Stimulated activated CD8-positive, alpha-beta memory T cell treated with anti-CD3 and anti-CD28 coated beads, Interleukin-7, amount 100 ng/mL, for 48 hours (primary cell): ENCODE measurements at places on chromosomes 13 and 19.

DNA sequence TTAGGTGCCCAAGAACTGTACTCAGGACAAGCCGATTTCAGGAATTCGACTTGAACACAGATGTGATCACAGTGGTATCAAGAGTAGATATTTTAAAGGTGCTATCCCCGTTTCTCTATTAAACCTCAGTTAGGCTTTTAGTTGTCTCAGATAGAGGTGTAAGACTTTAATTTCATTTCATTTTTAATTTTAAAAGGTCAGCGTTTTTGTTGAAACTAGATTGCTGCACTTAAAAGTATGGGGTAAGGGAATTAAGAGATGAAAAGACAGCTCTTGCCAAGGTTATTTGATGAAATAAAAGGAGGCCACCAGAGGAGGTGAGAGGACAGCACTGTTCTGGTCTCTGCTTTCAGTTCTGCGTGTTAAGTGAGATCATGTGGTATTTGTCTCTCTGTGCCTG is 48.6 kb downstream of the SPATA13 start:
- no peak for DNase-seq

DNA sequence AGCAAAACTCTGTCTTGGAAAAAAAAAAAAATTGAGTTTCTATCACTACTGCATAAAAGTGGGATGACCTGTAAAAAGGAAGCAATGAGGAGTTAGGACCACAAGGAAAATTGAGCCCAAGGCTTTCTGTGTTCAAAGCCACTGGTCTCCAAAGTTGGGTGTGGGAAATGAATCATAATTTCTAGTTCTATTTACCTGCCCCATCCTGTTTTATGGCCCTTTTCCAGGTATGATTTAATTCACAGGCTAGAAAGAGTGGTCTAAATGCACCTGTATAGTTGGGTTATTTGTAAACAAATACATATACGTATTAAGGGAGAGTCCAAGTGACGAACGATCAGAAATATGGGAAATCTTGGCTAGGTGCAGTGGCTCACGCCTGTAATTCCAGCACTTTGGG is 5.9 kb upstream of the DCAF15 start:
- DNase-seq: no peak

- peak; percentile 26 for DNase-seq
Observed at GRCh38 chr13:40389081-40389641, 277.3 kb downstream of the FOXO1 start.

DNA sequence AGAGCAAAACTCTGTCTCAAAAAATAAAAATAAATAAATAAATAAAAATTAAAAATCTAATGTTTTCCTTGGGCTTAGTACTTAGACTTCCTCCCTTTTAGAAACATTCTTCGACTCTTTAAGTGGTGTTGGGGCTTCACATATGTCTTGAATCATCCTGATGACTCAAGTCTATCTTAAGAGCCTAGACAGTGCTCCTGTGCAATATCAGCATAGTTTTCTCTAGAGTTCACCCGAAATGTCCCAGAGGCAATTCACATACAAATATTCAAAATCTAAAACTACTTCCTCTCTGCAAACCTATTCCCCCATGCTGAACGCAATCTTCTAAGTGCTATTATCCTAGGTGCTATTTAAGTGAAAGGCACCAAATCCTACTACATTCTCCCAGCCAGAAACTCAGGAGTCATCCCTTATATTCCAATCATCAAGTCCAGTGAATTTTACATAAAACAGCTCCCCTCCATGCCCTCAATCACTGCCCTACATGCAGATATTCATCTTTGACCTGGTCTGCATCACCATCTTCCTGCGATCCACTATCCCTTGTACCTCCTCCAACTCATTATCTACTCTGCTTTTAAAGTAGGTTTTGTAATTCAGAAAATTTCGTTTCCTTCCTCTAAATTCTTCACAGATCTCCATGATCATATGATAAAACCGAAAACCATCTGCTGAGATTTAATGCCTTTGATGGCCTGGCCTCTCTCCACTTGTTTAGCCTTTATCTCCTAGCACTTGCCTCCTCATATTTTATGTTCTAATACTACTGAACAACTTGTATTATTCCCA is 102.7 kb downstream of the ELF1 start:
- DNase-seq: no peak

GRCh38 chr13:112761701-112762689 is 72.2 kb downstream of the ATP11A start:
- no peak for DNase-seq

- DNase-seq: no peak
Observed at GRCh38 chr13:47903836-47904235, 97.2 kb downstream of the SUCLA2 start.

GRCh38 chr13:100235311-100235901 is 146.5 kb downstream of the PCCA start:
- DNase-seq: no peak
